ENCODE measurements at places on chromosomes 7 and 10.

- no peak for DNase-seq
Observed at GRCh38 chr10:99582255-99582770, 37.9 kb downstream of the SLC25A28 start.

- no peak for DNase-seq
Observed at GRCh38 chr7:3206101-3206500, 95.0 kb upstream of the SDK1 start.

- DNase-seq = no peak
Observed at GRCh38 chr7:92633211-92633906, 43.2 kb upstream of the FAM133B start.

DNA sequence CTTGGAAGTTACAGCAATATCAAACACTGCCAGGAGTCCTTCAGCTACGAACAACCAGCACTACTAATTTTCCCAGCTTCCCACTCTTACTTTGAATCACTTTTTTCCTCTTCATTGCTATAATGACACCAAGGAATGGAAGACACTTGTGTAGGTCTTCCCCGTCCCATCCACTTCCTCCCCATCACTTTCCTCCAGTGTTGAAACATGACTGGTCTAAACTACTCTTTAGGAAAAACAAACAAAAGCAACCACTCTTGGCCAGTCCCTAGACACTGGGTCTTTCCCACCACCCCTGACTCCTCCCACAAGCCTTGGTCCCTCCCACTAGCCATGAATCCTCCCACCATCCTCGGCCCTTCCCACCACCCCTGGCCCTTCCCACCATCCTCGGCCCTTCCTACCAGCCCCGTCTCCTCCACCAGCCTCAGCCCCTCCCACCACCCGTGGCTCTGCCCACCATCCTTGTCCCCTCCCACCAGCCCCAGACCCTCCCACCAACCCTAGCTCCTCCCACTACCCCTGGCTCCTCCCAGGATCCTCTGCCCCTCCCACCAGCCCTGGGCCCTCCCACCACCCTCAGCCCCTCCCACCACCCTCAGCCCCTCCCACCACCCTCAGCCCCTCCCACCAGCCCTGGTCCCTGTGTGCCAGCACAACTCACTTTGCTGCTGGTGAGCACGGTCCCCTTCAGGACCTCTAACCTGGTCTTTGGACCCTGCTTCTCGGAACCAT lies 68.5 kb downstream of the CXCL12 start:
- no peak for DNase-seq

- DNase-seq = no peak
Observed at GRCh38 chr10:129755621-129756020, 208.5 kb downstream of the EBF3 start.

GRCh38 chr10:17599089-17599488 lies 18.1 kb downstream of the HACD1 start:
- no peak for DNase-seq

- DNase-seq = no peak
Observed at GRCh38 chr10:76887223-76888010, 750.2 kb downstream of the KCNMA1 start.

DNA sequence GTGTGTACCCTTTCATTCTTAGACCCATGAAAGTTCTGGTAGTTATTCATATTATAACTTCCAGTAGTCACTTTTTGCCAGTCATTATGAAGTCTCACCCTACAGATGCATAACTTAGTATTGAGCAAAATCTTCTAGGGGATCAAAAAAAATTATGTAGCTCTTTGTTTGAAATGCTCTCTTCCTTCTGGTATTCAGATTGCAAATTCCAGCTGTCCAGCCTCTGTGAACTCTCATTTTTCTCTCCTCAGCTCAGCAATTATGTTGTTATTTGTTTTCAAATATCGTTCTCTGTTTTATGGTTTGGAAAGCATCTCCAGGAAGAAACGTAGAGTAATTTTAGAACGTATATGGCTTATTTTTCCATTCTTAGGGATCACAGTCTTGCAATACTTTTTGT lies 442.5 kb downstream of the SEMA3D start:
- DNase-seq = no peak

GRCh38 chr7:102472126-102473041 lies 6.3 kb downstream of the POLR2J start:
- DNase-seq = no peak

GRCh38 chr10:117938104-117938503 lies 108.6 kb downstream of the RAB11FIP2 start:
- no peak for DNase-seq
